GM12891 (cell line): ENCODE measurements at places on chromosomes 7 and 10.

DNA sequence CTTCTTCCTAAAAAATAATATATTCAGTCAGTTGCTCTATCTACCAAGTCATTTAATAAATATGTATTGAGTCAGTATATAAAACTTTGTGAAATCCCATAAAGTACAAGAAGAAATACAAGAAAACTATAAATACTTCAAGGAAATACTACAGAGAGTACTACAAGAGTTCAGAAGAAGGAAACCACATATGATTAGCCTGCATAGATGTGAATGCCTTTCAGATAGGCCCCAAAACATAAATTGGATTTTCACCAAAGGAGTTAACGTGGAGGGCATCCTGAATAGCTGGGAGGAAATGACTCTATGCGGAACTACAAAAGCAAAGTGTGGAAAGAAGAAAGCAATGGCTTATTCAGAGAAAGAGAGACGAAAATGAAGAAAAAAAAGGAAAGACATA, 120.1 kb downstream of the LRRN3 start:
- DNase-seq = no peak

- no peak for DNase-seq
Measured at GRCh38 chr10:78889536-78890063, 179.2 kb upstream of the ZMIZ1 start.

- no peak for DNase-seq
Measured at GRCh38 chr7:11727864-11728263, 104.1 kb downstream of the THSD7A start.

DNA sequence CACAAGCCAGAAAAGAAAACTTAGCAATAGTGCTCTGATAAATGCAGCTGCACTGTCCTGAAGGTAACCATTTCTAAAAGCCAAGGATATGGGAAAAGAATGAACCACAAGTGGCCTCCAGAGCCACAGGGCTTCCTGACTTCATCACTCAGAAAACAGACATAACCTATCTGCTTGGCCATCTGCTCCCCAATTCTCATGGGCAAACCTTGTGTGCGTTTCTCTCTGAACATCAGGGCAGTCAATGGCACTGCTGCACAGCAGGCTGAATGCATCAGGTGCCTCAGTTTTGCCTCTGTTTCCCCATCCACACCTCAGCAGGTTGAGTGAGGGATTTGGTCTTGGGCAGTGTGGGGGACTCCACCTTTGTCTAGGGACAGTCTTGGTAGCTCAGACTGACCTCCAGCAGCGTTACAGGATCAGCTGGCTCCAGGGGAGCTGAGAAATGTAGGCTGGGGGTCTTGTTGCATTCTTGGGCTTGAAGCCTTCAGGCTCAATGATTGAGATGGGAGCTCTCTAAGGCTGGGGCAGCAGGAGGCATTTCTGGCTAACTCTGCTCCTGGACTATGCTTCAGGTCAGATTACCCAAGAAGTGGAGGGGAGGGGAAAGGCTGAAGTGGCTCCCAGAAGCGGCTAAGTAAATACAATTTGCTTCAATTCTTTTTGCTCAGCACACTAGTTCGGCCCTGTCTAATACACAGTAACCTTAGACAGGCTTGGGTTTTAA, 23.6 kb upstream of the PDLIM1 start:
- DNase-seq = no peak

DNA sequence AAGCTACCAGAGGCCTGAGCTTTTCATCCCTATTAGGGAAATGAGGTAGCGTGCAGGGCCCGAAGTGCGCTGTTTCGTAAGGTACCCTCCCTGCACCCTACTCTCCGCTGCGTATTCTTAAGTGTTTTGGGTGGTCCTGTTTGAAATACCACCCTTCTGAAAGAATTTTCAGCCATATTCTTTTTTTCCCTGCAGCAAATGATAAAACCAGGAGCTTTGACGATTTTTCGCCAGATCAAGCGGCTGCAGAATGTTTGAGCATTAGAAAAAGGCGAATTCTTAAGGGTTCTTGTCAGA, 1.2 kb downstream of the RSBN1L start:
- no peak for DNase-seq
